Stimulated activated CD8-positive, alpha-beta memory T cell treated with anti-CD3 and anti-CD28 coated beads, Interleukin-4, amount 100 ng/mL, for 48 hours (primary cell): ENCODE measurements at places on chromosomes 3 and 15.

DNA sequence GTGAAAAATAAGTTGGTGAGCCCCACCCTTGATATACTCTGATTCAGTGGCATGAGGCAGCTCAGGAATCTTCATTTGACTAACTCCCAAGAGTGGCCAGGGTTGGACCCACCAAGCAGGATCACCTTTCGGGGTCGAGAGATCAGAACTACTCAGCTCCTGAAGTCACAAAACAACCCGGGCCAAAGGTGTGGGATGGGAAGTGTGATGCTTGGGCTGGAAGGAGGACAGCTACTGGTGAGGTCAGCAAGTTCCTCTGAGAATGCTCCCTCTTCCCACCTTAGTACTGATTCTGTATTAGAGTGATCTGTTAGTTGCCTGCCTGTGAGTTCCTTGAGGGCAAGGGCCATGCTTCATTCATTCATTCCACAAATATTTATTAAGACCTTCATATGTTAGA, 15.1 kb downstream of the ESYT3 start:
- DNase-seq, result no peak

- no peak for DNase-seq
Observed at GRCh38 chr15:35061161-35061824, 23.8 kb downstream of the NANOGP8 start.

DNA sequence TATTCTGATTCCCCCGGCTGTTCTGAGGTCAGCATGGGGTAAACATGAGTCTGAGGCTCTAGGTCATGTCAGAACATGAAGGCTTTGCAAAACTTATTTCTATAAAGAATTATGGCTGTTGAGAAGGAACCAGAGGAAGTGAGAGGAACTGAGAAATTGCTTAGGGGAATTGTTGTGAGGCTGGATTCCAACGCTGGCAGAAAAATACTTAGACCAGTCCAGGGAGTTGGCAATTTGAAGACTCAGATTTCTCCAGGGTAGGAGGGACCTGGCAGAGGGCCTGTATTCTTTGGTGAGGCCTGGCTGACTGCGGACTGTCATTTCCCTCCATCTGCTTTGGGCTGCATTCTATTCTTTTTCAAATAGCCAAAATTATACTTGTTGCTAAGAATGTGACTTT, 155.5 kb downstream of the PLD1 start:
- no peak for DNase-seq

DNA sequence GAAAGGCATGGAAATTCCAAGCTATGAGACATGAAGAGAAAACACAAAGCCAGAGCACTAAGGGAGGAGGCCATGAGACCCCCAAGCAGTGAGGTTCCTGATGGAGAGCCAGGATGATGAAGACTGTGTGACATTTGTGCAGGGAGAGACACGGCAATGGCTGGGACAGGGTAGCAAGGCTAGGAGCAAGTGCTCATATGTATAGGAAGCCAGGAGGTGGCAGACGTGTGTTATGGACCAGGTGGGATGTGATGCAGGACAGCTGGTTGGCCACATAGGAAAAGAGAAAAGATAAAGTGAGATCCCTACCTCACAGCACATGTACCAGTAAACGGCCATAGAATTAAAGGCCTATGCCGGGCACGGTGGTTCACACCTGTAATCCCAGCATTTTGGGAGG, 112.7 kb downstream of the APBA2 start:
- no peak for DNase-seq

GRCh38 chr3:181174676-181175233, 185.2 kb upstream of the DNAJC19 start:
- DNase-seq, result no peak

DNA sequence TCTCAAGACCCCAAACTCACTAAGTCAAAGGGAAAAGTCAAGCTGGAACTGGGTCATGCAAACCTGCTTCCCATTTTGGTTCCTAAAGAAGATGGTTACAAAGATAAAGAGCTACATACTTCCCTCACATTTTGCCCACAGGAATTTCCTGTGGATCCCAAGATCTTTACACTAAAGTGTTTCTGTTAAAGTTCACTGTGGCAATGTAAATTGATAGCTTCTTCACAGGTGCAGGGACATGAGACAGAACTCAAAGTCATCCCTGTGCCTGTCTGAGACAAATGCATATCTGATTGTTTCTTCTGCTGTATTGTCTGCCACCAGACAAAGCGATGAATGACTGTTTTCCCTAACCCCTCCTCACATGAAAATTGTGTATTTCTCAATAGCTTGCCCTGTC, 567.8 kb downstream of the ZIC1 start:
- no peak for DNase-seq

DNA sequence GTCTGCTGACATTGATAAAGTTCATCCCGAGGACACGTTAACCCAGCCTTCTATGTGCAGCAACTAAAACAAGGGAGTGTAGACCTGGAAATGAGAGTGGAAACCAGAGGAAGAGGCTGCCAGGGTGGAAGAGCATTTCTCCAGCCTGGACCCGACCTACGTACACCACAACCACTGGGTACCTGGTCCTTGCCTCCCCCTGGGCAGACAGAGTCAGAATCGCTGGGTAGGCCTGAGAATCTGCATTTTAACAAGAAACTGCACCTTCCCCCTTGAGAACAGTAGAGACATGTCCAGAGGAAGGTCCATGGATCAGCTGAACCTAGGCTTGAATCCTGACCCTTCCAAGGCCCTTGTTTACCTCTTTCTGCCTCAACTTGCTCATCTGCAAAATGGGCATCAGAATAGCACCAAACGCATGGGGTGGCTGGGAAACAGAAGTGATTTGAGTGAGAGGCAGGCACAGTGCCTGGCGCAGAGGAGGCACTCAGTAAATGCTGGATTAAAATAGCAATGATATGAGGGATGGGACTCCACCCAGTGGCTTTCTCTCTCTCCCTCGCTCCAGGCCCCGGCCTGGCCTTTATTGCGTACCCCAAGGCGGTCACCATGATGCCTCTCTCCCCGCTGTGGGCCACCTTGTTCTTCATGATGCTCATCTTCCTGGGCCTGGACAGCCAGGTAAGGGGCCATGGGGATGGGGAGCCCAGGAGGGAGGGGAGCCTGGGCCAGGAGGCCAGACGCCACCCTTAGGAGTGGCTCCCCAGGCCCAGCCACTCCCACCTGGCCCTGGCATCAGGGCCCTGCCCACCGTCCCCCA, 66.9 kb upstream of the SLC6A1 start:
- no peak for DNase-seq

GRCh38 chr15:91624353-91624968, 229.0 kb upstream of the SLCO3A1 start:
- no peak for DNase-seq

DNA sequence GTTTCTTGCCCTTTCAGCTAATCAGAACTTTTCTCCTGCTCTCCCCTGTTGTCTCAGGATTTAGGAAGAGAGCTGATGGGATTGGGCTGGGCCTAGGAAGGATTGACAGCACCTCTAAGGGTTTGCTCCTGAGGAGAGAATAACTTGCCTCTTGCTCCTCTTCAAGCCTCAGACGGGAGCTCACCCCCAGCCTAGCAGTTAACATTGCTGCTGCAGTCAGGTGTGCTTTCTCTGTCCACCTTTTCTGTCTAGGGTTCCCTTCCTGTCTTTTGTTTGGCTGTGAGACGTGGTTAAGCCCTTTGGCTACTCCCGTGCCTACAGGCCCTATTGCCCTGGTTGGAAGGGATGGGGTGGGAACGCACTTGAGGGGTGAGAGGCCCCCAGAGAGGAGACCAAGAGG, 20.1 kb downstream of the TMEM108 start:
- no peak for DNase-seq

DNA sequence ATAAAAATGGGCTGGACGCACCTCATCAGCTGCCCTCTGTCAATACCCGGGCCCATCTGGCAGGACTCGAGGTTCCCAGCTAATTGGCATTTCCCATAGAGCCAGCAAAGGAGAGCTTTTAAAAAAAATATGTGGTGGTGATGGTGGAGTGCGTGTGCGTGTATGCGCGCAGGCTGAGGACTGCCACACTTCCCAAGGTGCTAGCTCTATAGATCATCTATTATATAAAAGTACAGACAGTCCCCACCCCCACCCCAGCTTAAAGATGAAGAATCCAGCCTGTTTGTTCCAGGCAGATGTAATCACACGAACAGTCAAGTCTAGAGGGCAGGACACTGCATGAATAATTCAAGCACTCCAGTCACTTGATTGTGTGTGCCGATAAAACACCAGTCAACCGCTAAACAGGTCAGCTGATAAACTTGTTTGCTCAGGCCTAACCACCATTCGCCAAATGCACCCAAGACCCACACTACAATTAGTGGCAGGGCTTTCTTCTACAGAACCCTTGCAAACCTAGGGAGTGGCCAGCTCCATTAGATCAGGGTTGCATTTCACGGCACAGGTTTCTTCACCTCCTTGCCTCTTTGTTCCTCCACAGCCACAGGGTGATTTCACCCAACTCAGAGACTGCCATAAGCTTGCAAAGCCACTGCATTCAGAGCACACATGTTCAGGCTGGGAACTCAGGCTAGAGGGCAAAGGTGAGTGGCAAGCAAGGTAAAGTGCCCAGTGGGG, 5.8 kb downstream of the TLE3 start:
- DNase-seq, result peak; percentile 46

DNA sequence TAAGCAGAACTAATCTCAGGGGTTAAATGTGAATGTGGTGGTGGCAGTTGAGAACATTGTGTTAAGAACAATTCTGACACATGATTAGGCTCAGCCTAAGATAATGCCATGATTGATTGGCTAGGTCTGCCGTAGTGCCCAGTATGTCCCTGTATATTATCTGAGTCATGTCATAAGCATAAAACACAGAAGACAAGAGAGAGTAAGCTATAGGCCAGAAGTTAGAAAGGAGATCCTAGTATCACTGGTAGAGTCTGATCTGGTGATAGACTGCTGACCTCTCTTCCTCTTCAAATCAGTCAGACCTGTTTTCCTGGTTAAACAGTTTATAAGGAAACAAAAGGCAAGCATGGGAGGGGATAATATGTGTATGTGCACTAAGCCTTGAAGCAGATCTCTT, 30.1 kb upstream of the ATP8B4 start:
- DNase-seq, result no peak

GRCh38 chr3:23253214-23253613, 50.1 kb downstream of the UBE2E2 start:
- DNase-seq, result no peak

DNA sequence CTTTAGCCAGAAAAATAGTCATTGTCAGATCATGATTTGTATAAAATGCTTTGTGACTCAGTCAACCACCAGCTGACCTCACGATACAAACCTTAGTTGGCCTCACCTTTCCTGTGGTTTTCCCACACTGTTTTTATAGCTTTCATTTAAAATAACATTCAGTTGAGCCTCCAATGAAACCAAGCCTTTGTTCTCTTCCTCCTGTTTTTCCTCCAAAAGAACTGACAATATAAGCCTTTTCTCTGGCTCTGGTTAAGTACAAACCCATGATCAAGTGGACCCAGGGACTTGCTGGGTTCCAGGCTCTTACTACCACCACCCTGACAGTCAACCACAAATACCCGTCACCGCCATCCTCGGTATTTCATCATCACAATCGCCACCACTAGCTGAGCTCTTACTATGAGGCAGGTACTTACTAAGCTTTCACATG, 81.7 kb downstream of the TAMM41 start:
- peak; percentile 72 for DNase-seq
